ENCODE measurements at places on chromosomes 16 and 17.

GRCh38 chr16:67284699-67285646 lies 5.6 kb downstream of the PLEKHG4 start:
- no peak for DNase-seq

- no peak for DNase-seq
Observed at GRCh38 chr17:39357986-39358385, 43.4 kb downstream of the FBXL20 start.

GRCh38 chr17:38329808-38330730 lies 13.7 kb downstream of the GPR179 start:
- DNase-seq: no peak

DNA sequence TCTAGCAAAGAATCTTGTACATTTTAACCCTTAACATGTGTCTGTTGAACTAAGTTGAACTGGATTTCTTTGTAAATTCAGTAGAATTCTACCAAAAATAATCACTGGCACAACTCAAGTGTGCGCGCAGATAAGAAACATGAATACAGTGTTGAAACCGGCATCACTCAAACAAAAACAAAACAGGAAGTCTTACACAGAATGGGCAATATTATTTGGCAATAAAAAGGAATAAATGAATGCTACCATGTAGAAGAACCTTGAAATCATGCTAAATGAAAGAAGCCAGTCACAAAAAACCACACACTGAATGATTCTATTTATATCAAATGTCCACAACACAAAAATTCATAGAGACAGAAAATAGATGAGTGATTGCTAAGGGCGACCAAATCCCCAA lies 102.9 kb upstream of the ZFHX3 start:
- DNase-seq: no peak

DNA sequence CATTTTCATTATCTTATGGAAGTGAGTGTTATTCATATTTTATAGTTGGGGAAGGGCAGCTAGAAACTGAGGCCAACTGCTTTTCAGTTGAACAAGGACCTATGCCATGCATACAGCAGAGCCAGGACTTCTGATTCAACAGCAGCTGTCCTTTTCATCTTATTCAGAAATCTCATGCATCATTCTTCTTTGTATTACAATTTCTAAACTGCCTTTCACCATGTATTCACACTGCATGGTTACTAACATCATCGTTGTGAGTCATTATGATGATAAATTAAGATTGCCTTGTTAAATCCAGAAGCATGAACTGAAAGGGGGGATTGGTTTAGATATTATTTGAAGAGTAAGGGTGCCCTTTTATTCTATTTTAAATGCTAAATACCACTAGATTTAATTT lies 1470.1 kb upstream of the GOT2 start:
- DNase-seq: no peak

GRCh38 chr17:76986365-76986764 lies 118.2 kb downstream of the MGAT5B start:
- no peak for DNase-seq

DNA sequence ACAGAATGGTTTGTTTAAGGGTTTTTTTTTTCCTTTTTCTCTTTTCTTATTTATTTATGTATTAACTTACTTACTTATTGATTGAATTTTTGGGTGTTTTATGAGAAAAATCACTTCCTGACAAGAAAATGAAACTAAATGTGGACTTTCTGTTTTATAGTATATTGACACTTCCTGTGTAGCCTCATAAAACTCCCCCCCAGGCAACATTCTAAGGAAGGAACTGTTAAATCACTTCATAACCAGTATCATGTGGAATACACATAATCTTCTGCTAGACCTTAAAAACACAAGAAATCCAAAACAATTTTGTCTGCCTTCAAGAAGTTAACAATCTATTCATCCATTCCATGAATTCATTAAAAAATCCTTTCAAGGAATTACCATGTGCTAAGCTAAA lies 164.1 kb upstream of the TOM1L1 start:
- no peak for DNase-seq

- DNase-seq: no peak
Observed at GRCh38 chr16:47037396-47037745, 63.9 kb upstream of the DNAJA2 start.

DNA sequence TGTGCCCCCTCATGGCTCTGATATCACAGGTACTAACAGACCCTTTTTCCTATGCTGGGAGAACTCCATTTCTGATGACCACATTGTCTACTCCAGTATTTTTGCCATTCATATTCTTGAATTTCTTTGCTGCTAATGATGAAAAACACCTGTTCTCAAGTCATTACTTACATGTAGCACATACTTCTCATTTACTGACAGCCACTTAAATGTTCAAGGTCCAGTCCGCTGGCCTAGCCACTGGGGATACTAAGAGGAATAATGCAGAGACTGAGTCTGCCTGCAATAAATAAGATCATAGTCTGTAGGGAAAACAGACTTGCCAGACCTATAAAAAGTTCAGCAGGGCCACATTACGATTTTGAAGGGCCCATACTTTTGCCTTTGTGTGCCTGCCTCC lies 27.5 kb downstream of the TEX14 start:
- DNase-seq: no peak

- no peak for DNase-seq
Observed at GRCh38 chr17:70208080-70208794, 38.9 kb downstream of the KCNJ2 start.

- no peak for DNase-seq
Observed at GRCh38 chr16:57569306-57569946, 27.0 kb downstream of the ADGRG5 start.

DNA sequence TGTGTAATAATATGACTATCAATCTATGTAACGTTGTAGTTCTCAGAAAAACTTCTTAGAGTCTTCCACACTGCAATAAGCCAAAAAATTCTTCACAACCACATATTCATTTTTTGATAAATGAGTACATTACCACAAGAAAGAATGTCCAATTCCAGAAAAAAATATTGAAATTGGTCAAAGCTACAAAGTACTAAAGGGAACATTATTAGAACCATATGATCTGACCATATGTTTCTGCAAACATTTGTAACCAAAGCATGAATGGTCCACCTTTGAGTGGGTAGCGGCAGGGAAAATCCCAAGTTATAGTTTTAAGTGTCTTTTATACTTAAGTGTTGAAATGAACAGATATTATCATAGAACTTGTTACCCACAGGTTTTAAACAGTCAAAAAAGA lies 71.7 kb upstream of the NACA2 start:
- peak; percentile 9 for DNase-seq

DNA sequence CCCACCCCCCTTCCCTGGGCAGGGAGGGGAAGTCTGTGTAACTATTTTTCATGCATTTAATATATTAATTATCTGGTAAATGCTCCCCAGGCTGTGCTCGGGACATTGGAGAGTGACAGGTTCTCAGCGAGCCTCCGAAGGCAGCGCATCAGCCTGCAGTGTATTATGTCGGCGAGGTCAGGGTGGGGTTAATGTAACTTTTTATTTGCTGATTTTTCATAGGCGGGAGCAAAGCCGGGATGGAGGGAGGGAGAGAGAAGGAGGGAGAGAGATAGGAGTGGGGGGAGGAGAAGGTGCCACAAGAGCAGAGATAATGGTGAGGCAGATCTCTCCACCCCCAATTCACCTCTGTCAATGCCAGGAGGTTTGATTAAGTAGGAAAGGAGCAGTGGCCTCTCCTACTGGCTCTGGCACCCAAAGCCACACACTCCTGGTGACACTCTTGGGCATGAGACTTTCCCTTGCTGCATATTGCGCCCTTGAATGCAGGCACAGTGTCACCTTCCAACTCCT lies 104.0 kb downstream of the MRM1 start:
- no peak for DNase-seq

DNA sequence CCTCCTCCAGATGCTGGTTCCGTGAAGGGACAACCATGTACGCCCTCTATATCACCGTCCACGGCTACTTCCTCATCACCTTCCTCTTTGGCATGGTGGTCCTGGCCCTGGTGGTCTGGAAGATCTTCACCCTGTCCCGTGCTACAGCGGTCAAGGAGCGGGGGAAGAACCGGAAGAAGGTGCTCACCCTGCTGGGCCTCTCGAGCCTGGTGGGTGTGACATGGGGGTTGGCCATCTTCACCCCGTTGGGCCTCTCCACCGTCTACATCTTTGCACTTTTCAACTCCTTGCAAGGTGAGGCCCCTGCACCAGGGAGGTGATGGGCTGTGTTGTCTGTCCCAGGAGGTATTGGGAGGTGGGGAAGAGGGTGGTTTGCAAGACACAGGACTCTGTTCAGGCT lies 9.0 kb upstream of the DRC7 start:
- DNase-seq: no peak

- no peak for DNase-seq
Observed at GRCh38 chr16:55491691-55492090, 12.7 kb downstream of the MMP2 start.

DNA sequence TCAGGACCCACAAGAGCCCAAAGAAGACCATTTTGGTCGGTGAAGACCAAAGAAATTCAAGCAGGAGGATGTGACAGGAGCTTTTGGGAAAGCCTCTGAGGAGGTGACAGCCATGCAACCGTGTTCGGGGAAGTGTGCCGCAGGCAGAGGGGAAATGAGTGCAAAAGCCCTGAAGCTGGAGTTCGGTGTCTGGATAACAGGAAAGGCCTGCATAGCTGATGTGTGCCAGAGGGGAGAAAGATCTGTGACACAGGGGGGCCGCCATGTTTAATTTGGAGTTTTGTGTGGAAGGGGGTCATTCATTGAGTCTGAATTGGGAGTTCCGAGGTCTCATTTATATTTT lies 870 bp upstream of the ZC3H7A start:
- no peak for DNase-seq

Data from non-pigmented ciliary epithelial cell (primary cell).